ENCODE measurements at places on chromosomes 12 and 14.

GRCh38 chr12:116433249-116433648 lies 125.9 kb upstream of the MAP1LC3B2 start:
- no peak for DNase-seq

DNA sequence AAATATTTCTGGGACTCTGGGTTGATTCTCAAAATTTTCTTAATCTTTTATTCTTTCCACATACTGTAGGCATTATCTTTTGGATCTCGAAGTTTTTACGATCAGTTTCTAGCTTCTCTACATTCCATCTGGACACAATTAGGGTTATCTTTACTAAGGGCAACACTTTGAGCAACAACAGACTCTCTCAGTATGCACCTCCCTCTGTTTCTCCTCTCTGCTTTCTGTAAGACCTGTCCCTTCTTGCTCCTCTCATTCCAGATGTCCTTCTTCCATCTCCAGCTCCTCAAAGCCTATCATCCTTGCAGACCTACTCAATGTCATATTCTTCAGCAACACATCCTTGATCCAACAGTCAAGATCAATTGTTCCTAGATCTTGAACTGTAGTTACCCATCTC lies 457.0 kb downstream of the SLC6A15 start:
- DNase-seq, result no peak

- DNase-seq, result no peak
Measured at GRCh38 chr12:58809064-58809607, 111.2 kb downstream of the LRIG3 start.

DNA sequence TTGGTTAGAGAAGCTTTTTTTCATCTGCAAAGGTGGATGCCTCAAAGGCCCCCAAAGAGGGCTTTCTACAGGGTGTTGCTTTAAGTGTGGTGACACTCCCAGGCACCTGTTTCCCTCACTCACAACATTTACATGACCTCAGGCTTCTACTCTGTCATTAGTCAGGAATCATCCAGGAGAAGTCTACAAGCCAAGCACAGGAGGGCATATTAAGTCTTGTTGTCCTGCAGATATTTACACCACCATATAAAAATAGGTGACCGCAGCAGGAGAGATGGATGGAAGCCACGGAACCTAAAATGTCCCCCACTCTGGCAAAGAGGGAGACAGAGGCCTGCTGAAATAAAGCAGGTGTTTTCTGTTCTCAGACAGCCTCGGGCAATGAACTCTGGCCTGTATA lies 7.5 kb upstream of the DPF3 start:
- DNase-seq, result no peak

GRCh38 chr14:105939810-105940508 lies 413.6 kb downstream of the TMEM121 start:
- no peak for DNase-seq

DNA sequence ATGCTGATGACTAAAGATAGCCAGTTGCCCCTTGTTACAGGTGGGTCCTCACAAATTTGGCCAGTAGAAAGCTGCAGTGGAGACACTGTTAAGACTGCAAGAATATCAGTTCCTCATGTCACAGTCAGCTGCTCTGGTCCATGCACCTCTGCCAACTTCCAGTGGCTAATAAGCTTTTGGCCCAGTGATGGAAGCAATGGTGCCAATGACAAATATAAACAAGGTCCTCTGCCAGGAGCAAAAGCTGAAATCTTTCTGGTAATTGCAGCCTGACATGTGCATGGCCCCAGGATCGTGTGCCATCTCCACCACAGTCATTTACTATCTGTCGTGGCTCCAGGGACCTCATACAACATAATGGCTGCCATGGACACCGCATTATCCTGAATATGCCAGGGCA lies 85.4 kb upstream of the TMEM260 start:
- no peak for DNase-seq

DNA sequence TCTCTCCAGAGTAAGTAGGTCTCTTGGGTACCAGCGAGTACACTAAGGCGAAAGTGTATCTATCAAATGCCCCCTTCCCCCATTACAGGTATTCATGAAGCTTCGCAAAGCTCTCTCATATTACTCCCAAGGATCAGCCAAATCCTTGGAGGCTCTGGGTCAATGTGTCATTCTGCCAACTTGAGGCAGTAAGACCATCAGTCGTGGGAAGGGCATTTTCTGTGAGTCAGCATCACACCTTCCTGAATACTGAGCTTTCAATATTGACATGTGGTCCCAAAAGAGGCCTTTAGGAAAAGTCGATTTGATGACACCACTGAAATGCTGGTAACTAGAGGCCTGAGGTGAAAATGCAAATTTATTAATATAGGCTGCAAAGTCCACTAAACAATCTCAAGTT lies 323.9 kb downstream of the LRIG3 start:
- DNase-seq, result no peak

- DNase-seq, result peak; percentile 15
Measured at GRCh38 chr14:44846232-44846824, 115.4 kb downstream of the KLHL28 start.

- no peak for DNase-seq
Measured at GRCh38 chr14:101333335-101334280, 227.7 kb upstream of the DIO3 start.

Measured in HuH-7 (cell line).